ENCODE measurements at places on chromosomes 6 and 20.
A peak's percentile ranks its signal among the peaks of the same experiment; 100 is the strongest.

DNA sequence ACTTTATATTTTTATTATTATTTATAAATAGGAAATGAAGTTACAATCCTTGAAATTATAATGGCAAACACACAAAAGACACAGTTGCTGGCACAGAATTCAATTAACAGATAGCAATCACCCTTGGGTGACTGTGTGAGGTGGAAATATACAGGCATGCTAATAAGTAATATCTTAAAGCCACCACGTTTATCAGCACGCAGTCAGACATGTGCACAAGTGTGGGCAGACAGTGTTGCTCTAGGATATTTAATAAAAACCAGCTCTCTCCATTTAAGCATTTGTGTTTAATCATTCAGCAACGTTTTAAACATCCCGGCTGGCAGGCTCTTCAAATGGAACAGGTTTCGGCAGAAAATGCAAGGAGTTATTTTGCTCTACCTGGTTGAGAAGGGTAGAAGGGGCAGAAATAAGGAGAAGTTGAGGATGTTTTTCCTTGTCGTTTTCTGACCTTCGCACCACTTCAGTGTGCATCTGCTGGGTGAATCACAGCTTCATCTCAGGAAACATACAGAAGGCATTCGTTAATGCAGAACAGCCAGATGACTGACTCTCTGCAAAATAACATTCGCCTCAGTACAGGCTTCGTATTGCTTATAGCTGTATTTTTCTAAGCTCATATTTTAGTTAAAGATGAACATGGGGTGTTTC lies 585.1 kb downstream of the QKI start:
- DNase-seq: no peak
- no peaks in the 10 kb centered on the region for H3K36me3 ChIP-seq
- no peaks in the 10 kb centered on the region for H3K27me3 ChIP-seq
- no peak overlapping the region for H3K4me3 ChIP-seq
- H3K4me1 ChIP-seq: no peaks in the 10 kb centered on the region
- H3K27ac ChIP-seq: no peak overlapping the region

GRCh38 chr20:419556-420165 lies 11.6 kb downstream of the RBCK1 start:
- no peak overlapping the region for H3K4me3 ChIP-seq
- H3K4me1 ChIP-seq: no peaks in the 10 kb centered on the region
- H3K36me3 ChIP-seq: peaks cover 34% of the 10 kb centered on the region
- no peak for DNase-seq
- H3K27me3 ChIP-seq: no peaks in the 10 kb centered on the region

DNA sequence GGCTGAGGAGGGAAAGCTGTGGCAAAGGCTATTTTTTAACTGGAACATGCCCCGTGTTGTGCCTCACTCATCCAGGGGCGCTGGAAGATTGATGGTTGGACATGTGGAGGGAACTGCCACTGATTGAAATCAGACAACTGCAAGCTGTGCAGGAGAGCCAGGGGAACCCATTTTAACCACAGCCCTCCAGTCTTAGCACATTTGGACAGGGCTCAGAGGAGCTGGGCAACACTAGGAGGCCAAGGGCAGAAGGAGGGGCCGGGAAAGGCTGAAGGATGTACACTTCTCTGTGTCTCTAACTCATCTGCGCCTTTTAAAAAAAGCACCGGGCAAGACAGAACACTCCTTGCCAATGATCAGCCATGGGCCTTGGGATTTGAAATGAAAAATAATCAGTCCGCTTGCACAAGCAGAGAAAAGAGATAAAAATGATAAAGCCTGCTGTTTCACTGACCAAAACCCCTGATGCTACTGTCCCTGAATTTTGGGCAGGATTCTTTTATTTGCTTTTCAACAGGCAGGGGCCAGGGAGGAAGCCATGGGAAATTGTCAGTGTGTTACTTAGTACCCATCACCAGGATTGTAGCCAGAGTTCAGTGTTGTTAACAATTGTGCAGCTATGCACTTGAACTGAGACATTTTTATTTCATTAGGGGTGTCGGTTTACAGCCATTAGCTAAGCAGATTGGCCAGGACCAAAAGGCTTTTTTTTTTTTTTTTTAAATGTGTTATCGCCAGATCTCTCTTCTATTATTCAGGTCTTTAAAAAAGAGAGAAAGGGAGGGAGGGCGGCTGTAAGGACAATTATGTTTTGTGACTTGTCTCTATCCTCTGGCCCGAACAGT lies 109.3 kb upstream of the EYA4 start:
- no peaks in the 10 kb centered on the region for H3K36me3 ChIP-seq
- no peak overlapping the region for H3K27ac ChIP-seq
- no peaks in the 10 kb centered on the region for H3K27me3 ChIP-seq
- no peaks in the 10 kb centered on the region for H3K4me1 ChIP-seq

DNA sequence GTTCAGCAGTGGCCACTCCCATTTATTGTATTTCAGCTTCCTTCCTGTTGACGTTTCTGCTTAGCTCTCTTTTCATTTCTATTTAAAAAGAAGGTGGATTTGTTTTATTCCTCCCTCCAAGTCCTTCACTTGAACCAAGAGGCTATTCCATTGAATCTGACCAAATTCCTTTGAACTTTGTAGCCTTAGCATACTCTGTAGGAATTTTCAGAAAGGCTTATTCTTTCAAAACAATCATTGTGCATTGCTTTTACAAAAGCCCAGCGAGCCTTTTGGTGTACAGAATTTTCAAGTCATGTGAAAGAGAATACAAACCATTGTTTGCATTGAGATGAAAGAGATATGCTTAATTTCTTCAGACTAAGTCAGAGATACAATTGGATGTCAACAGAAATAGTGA lies 151.0 kb upstream of the INSM1 start:
- DNase-seq: no peak
- H3K27ac ChIP-seq: no peak overlapping the region
- no peaks in the 10 kb centered on the region for H3K4me1 ChIP-seq
- H3K36me3 ChIP-seq: no peaks in the 10 kb centered on the region
- no peak overlapping the region for H3K4me3 ChIP-seq

GRCh38 chr6:46331461-46331860 lies 159.8 kb downstream of the RCAN2 start:
- no peak for DNase-seq
- H3K4me1 ChIP-seq: no peaks in the 10 kb centered on the region
- H3K27ac ChIP-seq: no peak overlapping the region

GRCh38 chr6:132892929-132893771 lies 78.8 kb downstream of the RPS12 start:
- no peak overlapping the region for H3K27ac ChIP-seq
- no peak for DNase-seq
- H3K36me3 ChIP-seq: no peaks in the 10 kb centered on the region
- H3K4me3 ChIP-seq: no peak overlapping the region
- no peaks in the 10 kb centered on the region for H3K27me3 ChIP-seq

GRCh38 chr20:64266988-64267387 lies 11.4 kb downstream of the PCMTD2 start:
- DNase-seq: no peak
- H3K36me3 ChIP-seq: peaks cover 6% of the 10 kb centered on the region
- no peaks in the 10 kb centered on the region for H3K4me1 ChIP-seq
- H3K4me3 ChIP-seq: no peak overlapping the region
- H3K27ac ChIP-seq: no peak overlapping the region
- H3K27me3 ChIP-seq: no peaks in the 10 kb centered on the region

GRCh38 chr20:14264869-14265268 lies 72.5 kb downstream of the FLRT3 start:
- H3K36me3 ChIP-seq: no peaks in the 10 kb centered on the region
- H3K4me3 ChIP-seq: no peak overlapping the region

DNA sequence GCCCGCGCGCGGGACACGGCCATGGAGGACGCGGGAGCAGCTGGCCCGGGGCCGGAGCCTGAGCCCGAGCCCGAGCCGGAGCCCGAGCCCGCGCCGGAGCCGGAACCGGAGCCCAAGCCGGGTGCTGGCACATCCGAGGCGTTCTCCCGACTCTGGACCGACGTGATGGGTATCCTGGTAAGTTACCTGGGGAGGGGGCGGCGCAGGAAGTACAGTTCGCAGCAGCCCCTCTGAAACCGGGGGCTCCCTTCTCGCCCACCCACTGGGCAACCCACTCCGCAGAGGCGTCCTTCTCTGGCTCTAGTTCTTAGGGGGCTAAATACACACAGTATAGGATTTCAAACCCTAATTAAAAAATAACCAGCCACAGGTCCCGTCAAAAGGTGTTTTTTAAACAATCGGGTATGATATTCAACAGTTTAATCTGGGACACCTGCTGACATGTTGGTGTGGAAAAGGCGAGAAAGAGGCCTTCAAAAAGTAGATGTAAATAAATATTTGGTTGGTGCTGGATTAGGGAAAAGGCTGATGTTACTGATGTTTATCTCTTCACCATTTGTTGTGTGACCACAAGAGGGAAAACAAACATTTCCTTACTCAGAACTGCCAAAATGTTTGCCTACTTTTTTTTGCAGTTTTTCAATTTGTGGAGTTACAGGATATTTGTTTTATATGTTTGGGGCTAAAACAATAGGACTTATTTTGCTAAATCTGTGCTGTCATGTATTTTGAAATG lies 577 bp downstream of the SASH1 start:
- H3K4me1 ChIP-seq: peaks cover 11% of the 10 kb centered on the region
- peak overlapping the region; percentile 72 for H3K4me3 ChIP-seq
- H3K36me3 ChIP-seq: no peaks in the 10 kb centered on the region
- no peaks in the 10 kb centered on the region for H3K27me3 ChIP-seq

DNA sequence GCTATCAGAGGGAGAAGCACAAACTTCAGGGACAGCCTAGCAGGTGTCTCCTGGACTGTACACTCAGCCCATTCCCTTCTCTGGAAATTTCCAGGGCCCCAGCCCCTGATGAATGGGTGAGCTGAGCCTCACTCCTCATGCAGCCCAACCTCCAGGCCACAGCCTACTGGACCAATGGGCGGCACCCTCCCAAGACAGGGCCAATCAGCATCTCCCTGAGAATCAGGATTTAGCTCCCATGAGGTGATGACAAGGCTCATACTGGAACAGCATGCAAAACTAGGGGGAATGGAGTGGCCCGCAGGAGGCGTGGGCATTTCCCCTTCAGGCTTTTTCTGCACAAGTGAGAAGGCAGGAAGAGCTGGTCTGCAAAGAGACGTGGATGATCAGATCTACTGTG lies 29.0 kb downstream of the NFATC2 start:
- no peak overlapping the region for H3K4me3 ChIP-seq
- no peak for DNase-seq
- no peaks in the 10 kb centered on the region for H3K4me1 ChIP-seq
- no peaks in the 10 kb centered on the region for H3K36me3 ChIP-seq
- no peaks in the 10 kb centered on the region for H3K27me3 ChIP-seq

DNA sequence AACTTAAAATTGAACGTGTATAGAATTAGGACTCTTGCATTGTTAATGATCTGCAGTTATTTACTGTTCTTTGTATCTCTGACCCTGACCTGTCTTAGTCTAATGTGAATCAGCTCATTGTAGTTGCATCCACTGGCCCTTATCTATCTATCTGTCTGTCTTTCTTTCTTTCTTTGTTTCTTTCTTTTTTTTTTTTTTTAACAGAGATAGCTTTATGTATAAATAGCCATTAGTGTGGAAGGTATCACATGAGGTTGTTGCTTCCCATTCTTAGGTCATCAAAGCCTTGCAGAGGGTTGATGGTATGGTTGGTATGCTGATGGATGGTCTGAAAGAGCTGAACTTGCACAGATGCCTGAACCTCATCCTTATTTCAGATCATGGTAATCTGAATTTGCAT lies 59.9 kb downstream of the ENPP1 start:
- H3K27me3 ChIP-seq: no peaks in the 10 kb centered on the region
- no peaks in the 10 kb centered on the region for H3K4me1 ChIP-seq
- H3K27ac ChIP-seq: no peak overlapping the region
- no peak overlapping the region for H3K4me3 ChIP-seq
- no peak for DNase-seq

DNA sequence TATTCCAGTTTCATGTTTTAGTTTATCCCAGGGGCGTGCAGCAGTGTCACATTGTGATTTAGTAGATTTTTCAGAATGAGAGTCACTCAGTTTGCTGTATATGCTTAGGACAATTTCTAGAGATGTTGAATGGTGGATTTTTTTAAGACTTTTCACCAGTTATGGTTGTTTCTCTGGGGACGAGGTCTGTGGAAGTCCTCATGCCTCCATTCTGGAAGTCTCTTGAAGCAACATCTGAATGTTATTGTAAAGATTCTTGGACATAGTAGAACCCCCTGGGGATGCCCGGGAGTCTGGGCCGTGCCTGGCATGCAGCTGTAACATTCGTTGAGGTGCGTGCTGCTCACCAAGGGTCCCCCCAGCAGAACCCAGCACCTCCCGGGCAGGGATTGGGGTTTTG lies 341.5 kb downstream of the CDH4 start:
- H3K27me3 ChIP-seq: no peaks in the 10 kb centered on the region
- no peak for DNase-seq
- H3K4me3 ChIP-seq: no peak overlapping the region
- H3K27ac ChIP-seq: no peak overlapping the region
- H3K4me1 ChIP-seq: peaks cover 3% of the 10 kb centered on the region
- no peaks in the 10 kb centered on the region for H3K36me3 ChIP-seq

DNA sequence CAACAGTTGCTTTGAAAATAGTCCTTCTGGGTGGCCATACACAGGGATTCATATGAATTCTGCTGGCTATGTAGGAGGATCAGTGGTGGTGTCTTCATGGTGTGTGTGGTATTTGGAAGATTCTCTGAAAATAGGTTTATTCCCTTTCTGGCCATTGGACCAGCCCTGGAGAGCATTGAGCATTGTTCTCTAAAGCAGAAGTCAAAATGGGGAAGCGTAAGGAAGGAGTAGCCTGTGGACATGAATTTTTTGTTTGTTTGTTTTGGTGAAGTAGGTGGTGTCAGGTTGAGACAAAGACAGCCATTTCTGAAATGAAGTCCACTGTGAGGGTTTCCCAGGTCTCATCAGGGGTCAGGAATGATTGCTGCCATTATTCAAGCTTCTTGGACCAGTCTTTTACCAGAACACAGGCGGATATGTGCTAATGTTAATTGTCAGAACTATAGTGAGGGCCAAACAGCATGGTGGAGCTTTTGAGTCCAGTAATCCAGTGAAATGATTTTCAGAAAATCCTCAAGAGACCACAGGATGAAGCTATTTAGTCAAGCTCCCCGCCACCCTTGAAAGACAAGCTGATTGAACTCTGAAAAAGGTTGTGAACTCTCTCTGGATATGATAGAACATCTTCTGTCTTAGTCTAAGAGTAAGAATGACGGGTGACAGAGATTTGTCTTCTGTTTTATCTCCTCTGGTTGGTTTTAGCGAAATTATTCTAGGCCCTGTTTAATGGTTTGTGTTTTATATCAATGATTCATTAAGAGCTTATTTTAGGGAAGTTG lies 60.0 kb downstream of the DNAH8 start:
- no peak overlapping the region for H3K4me3 ChIP-seq
- DNase-seq: no peak
- no peaks in the 10 kb centered on the region for H3K4me1 ChIP-seq
- H3K36me3 ChIP-seq: no peaks in the 10 kb centered on the region
- no peaks in the 10 kb centered on the region for H3K27me3 ChIP-seq
- H3K27ac ChIP-seq: no peak overlapping the region
